Pancreas (tissue), 10 donors: ENCODE measurements at places on chromosomes 4 and X.

- DNase-seq: no peak
These were observed 89.5 kb downstream of the AASDH start for GRCh38 chr4:56297776-56298175.

DNA sequence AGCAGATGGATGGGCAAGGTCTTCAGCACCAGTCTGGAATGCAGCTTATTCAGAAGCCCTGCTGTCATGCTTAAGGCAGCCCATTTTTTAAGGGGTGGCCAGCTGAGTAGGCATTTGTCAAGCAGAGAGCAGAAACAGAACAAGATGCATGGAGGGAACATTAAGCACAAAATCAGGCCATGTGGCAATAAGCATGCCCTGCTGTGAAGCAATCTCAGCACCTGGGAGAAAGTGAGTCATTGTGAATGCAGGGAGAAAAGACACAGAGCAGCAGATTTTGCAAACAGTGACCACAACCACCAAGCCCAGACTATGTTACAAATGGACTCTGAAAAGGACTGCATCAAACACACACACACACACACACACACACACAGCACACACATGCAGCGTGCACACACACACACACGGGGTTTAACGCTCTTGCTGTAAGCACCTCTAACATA lies 94.1 kb upstream of the GALNT7 start:
- peak; percentile 29 for DNase-seq

- DNase-seq: peak; percentile 72
These were observed at the start of gene CCNB3 for GRCh38 chrX:50204364-50204899. TSS of gene CCNB3 (plus strand) at chrX:50204765. CDS start at chrX:50285164, 80,399 bp downstream.

GRCh38 chr4:150010525-150011126 lies 67.6 kb upstream of the DCLK2 start:
- peak; percentile 19 for DNase-seq

- DNase-seq: no peak
These were observed 25.2 kb upstream of the ANAPC4 start for GRCh38 chr4:25351777-25352416.

DNA sequence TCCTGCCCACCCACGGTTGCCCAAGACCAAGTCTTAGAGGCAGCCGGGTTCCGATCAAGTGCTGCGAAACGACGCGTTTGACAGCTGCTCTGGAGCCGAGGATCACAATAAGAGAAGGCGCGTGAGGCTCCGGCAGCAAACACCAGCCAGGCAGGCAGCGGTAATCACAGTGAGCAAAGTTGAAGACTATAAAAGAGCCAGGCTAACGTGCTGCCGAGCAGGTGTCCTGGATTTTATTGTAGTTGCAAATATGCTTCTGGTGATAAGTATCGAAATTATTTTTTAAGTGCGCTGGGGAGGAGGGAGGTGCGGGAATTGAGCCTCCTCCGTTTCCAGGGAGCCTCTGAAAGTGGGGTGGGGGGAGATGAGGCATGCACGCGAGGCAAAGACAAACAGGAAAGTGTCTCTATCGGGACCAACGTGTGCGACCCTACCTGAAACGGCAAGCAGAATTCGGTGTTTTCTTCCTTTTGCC lies 590 bp downstream of the GABRA2 start:
- DNase-seq: no peak

DNA sequence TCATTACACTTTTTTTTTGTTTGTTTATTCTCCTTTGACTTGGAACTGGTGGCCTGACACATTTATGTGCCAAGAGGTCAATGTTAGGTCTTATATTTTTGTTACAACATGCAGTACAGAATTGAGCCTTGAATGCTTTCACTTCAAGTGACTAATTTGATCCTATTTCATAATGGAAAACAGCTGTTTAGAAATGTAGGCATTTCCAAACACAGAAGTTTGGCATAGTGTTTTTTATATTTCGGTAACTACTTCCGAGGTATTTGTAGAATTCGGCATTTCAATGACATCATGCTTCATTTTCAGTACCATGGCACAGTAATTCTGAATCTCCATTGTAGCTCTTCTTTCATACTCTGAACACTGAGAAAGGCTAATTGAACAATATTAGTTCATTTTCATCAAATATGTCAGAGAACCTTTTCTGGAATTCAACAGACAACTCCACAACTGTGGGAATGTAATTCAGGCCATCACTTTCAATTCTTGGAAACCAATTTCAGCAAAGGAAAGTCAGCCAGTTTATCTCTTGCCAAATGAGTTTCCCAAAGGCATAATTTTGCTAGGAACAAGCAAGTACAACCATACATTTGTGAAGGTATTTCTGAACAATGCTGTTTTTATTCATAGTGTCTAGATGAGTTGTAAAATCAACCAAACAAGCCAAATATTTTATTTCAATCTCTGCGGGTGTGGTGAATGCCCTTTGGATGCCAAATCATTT lies 11.4 kb downstream of the FAM120C start:
- no peak for DNase-seq

GRCh38 chr4:87005369-87005689 lies 70.5 kb downstream of the AFF1 start:
- no peak for DNase-seq

- no peak for DNase-seq
These were observed 21.7 kb upstream of the CLNK start for GRCh38 chr4:10706236-10706635.

DNA sequence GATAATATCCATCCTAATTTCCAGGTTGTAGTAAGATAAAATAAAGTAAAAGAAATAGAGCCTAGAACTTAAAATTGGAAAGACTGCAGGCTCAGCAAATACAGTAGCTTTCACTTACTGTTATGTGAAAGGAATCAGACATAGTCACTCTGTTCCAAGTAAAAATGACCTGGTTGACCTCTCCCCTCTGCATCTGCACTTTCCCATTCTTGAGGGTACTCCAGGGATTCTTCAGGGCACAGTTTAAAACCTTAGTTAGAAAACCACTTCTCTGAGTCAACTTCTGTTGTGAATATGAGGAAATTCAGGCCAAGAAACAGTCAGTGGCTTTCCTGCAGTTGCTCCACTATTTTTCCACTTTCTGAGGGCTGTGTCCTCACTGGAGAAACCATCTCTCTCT lies 42.9 kb downstream of the FRAS1 start:
- no peak for DNase-seq

DNA sequence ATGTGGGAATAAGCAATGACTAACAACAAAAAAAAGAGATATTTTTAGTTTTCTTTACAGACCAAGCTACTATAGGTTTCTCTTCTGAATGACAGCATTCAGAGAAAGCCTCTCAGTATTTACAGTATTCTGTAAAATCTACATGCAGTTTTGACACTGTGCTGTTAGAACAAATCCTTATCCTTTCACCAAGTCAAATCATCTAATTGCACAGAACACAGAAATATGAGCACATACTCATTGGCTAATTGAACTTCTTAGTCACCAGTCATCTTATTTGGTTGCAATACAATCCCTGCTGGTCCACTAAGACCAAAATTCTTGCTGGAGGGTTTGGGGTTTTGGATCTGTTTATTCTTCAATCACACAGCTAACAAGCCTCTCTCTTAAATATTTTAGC lies 5.7 kb downstream of the ACOT9 start:
- DNase-seq: no peak

GRCh38 chr4:143768007-143768591 lies 67.6 kb upstream of the FREM3 start:
- no peak for DNase-seq

GRCh38 chr4:178082906-178083305 lies 640.7 kb upstream of the AGA start:
- no peak for DNase-seq

GRCh38 chr4:104866809-104867208 lies 279.9 kb upstream of the TET2 start:
- no peak for DNase-seq

DNA sequence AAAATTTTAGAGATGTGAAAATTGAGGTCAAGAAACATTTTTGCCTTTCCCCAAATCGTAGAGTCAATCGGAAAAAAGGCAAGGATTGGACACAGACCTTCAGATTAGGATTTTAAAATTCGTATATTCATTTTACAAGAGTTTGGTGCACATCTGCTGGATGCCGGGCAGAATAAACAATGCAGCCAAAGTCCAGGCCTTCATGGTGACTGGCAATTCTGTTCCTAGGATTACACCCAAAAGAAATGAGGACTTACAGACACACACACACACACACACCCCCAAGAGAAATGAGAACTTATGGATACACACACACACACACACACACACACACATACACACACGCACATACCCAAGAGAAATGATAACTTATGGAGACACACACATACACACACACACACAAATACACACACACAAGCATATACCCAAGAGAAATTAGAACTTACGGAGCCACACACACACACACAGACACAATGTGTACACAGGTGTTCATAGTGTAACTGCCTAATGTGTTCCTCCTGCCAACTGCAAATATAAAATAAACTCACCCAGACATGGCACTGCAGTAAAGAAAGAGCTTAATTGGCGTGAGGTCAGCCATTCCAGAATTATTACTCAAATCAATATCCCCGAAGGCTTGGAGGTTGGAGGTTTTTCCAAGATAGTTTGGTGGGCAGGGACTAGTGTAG lies 165.7 kb upstream of the STS start:
- no peak for DNase-seq

GRCh38 chrX:84634201-84634782 lies 132.0 kb upstream of the HDX start:
- no peak for DNase-seq

- DNase-seq: no peak
These were observed 65.6 kb upstream of the BLTP1 start for GRCh38 chr4:122086338-122087065.

DNA sequence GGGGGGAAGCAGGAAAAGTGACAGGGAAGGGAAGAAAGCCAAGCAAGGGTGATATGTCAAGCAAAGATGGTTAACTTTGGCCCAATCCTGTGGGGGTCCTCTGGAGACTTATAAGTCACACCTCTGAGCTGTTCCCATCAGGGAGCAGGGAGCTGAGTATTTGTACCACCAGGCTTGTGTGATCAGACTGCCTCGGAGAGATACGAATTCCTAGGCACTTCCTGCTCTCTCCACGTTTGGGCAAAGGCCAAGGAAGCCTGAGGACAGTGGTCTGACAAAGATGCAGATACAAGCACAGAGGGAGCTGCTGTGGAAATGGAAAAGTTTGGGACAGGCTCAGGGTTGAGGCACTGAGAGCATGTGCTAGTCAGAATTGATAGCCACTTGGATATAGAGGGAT lies 10.4 kb upstream of the PPP3CA start:
- DNase-seq: no peak

DNA sequence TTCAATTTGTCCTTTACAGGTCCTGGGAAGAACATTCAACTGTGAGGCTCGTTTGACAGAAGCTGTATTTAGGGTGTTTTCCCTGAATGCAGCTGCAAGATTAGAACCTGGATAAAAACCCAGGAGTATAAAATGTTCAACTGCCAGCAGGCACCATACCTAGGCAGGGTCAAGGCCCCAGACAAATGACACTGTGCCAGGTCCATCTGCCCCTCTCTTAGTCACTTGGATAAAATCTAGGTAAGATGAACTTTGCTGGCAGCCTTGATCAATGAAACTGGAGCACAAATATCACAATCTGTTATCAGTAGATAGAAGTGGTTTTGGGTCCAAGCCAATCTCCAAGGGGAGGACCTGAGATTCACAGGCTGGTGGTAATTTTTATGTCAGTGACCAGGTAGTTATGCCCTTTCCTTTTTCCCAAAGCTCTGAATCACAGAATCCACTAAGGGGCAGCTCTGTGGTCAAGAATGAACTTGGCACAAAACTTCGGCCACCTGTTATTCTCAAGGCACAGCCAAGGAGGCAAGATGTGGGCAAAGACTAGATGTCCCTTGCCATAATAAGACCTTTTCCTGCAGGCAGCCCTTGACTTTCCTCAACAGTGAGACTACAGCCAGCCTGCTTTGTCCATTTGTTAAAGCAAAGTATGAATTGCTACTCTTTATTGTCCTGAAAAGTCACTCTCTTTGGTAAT lies 501.0 kb downstream of the PPARGC1A start:
- no peak for DNase-seq

DNA sequence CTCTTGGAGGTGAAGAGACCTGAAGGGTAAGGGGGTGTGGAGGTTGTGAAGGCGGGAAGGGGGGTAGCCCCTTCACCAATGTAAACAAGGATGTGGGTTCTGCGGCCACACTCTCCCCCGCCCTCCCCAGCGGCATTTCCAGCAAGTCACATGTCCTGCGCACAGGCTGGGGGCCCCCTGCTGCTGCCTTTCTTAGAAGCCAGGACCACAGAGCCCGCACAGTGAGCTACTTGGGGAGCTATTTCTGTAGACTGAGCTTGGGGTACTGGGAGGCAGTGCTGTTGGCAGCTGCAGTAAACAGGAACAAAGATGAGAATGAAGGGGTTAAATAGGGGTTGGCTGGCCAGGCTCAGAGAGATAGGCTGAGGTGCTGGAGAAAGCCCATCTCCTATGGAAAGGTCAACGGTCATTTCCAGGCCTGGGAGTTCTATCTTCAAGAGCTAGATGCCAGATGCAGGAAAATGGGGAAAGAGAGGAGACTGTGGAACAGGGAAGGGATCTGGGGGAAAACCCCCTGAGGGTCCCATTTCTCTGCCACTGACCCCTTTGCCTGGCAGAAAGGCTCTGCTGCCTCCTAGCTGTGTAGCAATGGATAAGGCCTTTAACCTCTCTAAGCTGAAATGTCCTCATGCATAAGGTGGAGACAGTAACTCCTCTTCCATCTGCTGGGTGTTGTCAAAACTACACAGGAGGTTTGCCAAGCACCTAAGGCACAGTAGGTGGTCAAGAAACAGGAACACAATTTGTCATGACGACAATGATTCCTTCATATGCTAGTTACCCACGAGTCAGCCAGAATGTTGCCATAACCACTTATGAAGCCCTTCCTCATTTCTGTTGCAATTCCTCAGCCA lies 18.5 kb upstream of the PIM2 start:
- no peak for DNase-seq

GRCh38 chr4:148420397-148420796 lies 21.8 kb downstream of the NR3C2 start:
- no peak for DNase-seq

DNA sequence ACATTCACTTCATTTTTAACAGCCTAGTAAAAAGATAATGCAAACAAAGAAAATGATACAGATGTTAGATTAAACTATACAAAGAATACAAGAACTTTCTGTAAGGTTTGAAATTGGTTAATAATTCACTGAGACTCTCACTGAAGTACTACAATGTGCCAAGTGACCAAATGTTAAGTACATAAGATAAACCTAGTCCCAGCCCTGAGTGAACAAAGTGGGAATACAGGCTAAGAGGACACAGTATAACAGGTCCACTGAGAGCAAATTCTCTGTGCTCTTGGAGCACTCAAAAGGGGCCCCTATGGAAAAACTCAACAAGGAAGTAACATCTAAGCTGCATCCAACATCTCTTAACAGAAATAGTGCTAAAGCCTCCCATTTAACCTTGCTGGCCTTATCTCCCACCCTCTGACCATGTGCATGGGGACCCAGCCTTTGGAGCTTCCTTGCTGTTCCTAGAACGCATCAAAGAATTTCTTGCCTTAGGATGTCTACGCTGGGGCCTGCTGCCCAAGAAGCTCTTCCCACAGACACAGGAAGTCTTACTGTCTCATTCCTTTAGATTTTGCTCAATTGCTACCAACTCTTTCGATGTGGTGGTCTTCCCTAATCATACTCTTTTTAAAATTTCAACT lies 113.4 kb downstream of the ZAR1 start:
- DNase-seq: peak; percentile 25

- no peak for DNase-seq
These were observed 74.8 kb upstream of the SLIT2 start for GRCh38 chr4:20176881-20177280.

GRCh38 chrX:54181202-54181953 lies 1.7 kb downstream of the FAM120C start:
- DNase-seq: no peak

GRCh38 chr4:17296921-17297890 lies 214.7 kb downstream of the QDPR start:
- no peak for DNase-seq
